CD4-positive, alpha-beta T cell treated with Interleukin-4 for 1 hour (primary cell): ENCODE measurements at places on chromosomes 5 and 9.

DNA sequence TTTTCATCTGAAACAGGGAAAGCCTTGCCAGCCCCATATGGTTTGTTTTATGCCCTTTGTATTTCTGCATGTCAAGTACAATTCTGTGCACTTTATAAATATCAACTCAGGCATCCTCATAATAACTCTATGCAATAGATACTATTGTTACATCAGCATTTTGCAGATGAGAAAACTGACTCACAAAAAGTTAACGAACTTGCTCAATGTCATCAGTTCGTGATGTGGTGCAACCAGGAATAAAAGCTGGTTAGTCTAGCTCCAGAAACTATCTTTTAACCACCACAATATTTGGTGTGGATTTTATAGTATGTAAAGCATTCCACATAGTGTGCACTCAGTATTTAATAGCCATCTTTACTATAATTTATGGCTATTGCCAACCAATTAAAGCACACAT is 134.9 kb downstream of the MRPS30 start:
- no peak for DNase-seq

GRCh38 chr5:69528035-69528434 is 32.0 kb upstream of the GTF2H2C start:
- DNase-seq = no peak

DNA sequence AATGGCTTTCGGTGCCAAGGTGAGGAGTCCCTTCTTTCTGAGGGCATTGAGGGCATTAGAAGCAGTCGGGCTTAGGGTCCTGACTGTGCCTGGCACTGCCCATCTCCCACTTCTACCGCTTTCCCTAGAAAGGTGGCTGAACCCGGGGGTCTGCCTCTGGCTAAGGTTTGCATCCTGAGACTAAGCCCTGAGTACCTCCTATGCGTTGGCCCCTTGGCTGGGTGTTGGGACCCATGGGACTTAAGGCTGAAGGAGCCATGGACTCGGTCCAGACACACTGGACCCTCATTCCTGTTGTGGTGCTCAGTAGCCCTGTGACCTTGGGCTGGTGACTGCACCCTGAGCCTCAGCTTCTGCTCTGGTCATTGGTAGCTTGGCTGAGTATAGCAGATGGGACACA is 23.9 kb downstream of the DAB2IP start:
- no peak for DNase-seq

DNA sequence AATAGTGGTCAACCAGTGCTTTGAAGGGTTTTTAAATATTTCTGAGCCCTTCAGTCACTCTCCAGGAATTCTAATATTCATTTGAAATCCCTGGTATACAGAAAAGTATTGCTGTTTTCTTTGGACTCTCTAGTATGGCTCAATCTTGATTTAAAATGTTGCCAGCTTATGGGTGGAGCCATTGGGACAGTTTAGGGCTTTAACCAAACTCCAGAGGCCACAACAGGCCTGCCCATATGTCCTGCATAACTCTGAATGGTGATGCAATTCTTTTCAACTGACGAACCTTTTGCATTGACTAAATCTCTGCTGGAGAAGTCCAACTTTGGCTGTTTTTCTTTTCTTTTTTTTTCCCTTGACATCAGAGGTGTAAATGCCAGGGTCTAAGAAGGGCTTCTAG is 10.3 kb upstream of the ANKHD1 start:
- DNase-seq = no peak

- DNase-seq = no peak
Observed at GRCh38 chr9:82776508-82776907, 286.4 kb downstream of the RASEF start.

DNA sequence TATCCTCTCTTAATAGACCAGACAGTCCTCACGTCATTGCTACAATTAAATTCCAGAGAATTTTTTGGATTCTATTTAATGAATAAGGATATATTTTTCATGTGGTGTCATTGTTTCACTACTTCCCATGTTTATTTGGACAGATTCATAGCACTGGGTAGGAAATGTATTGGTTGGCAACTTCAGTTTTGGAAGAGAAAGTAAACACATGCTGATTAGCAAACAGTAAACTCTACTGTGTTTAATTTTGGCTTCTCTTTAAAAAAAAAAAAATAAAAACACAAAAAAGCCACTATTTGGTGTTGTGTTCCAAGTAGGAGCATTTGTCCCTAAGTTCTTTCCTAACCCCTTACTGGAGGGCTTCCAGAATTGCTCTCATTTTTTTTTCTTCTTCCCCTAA is 77.3 kb downstream of the NFIB start:
- no peak for DNase-seq

DNA sequence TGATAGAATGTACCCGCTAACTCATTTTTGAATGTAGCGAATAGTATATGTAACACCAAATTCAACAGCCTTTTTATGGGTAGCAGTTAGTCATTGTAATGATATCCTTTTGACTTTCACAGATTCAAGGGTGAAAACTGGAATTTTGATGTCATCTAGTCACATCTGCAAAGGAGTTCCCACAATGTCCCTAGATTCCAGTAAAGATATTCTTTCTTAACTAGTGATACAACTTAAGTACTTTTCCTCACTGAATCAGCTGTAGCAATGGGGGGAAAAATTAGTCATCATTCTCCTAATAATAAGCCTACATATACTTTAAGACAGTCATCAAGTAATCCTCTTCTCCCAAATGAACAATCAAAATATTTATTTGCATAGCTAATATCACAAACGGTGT is 11.5 kb upstream of the SSBP2 start:
- no peak for DNase-seq

DNA sequence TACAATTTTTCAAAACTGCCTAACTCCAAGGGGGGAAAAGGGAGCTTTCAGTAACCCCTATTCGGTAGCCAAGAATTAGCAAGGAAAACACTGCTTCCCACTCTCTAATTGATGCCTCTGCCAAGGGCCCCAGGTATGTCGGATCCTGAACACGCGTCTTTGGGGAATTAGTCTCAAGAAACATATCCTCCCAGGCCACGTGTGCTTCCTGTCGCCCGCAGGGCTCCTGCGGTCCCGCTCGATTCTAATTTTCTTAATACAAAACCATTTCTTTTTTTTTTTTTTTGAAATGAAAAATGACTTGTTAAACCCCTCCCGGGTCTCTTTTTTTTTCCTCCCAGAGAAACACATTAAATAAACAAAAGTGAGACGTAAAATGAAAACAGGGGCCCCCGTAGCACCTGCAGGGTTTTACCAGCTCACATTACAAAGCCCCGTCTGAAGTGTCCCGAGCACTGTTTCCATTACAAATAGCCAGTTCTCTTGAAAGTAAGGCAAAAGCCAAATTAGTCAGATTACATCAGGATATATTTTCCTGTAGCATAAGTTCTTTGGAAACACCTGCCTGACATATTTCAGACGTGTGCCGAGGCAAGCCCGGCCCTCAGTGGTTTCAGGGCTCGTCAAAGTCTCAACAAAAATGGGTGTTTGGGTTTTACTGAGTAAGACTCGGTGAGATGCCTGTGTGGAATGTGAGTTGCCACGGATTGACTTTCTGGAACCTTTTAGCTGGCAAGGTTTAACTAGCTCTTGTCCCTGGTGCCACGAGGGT is 21.5 kb downstream of the SMIM23 start:
- DNase-seq = no peak

DNA sequence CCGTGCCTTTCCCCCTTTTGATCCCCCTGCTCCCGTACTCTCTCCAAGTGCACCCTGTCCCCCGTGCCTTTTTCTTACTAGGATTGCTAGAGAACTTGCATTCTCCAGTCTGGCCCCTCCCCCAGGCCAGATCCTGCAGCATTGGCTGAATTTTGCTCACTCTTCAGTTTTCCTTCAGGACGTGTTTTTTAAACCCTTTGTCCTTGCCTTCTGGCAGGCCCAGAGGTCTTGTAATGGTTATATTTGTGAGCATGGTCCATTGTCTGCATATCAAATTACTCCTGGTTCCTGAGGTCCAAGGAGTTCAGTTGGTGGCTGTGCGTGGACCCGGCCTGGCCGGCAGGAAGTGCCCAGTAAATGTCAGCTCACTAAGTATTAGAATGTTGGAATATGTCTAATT is 606 bp downstream of the TBC1D13 start:
- DNase-seq = no peak
